ENCODE measurements at places on chromosomes 5 and 9.

DNA sequence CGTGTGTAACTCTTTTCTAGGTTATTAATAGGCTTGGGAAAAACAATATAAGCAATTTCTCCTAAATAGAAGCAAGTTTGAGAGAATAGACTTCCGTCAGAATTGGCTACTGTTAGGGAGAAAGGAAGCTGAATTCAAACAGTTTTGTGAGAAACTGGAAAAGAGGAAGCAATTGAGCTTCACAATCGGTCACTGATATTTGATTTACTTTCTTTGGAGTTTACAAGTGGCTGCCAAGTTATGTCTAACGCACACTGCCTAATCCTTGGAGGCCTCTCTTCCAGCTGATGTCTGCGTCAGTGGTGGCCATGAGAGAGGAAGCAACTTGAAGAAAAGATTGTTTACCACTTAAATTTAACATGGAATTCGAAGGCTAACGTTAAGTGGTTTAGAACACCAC is 319.5 kb downstream of the ADGRV1 start:
- peak; percentile 52 for DNase-seq

GRCh38 chr9:1995084-1995483 is 20.1 kb upstream of the SMARCA2 start:
- no peak for DNase-seq

- DNase-seq: no peak
These were observed 75.1 kb upstream of the STXBP1 start for GRCh38 chr9:127537014-127537413.

- DNase-seq: no peak
These were observed 22.3 kb downstream of the OR2V1 start for GRCh38 chr5:181108578-181109165.

- peak; percentile 96 for DNase-seq
These were observed 18.8 kb upstream of the FCN1 start for GRCh38 chr9:134936346-134937163.

- DNase-seq: no peak
These were observed 108.8 kb downstream of the ANXA1 start for GRCh38 chr9:73260506-73260905.

DNA sequence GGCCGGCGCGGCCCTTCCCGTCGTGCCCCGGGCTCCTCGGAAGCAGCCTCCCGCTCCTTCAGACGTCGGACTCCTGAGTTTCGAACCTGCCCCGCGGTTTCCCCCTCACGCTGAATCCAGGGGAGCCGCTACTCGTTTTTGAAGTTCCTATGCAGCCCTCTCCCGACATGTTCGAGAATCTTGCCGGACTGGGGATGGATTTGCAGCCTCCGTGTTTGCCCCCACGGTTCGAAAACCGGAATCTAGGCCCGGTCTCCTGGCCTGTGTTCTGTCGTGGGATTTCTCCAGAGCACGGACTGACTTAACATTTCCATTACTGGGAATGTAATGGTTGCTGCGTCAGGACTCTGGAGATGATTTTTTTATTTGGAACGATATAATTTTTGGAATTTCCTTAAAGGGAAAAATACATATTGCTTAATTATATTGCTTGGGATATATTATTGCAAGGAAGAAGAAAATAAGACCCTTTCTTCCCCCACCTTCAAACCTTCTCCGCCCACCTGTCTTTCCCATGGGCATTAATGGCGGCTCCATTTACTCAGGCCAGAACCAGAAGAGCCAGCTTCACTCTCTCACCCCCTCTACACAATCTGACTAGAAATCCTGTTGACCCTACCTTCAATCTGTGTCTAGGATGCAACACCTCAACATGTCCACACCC is 8.5 kb upstream of the MGAT1 start:
- DNase-seq: no peak

DNA sequence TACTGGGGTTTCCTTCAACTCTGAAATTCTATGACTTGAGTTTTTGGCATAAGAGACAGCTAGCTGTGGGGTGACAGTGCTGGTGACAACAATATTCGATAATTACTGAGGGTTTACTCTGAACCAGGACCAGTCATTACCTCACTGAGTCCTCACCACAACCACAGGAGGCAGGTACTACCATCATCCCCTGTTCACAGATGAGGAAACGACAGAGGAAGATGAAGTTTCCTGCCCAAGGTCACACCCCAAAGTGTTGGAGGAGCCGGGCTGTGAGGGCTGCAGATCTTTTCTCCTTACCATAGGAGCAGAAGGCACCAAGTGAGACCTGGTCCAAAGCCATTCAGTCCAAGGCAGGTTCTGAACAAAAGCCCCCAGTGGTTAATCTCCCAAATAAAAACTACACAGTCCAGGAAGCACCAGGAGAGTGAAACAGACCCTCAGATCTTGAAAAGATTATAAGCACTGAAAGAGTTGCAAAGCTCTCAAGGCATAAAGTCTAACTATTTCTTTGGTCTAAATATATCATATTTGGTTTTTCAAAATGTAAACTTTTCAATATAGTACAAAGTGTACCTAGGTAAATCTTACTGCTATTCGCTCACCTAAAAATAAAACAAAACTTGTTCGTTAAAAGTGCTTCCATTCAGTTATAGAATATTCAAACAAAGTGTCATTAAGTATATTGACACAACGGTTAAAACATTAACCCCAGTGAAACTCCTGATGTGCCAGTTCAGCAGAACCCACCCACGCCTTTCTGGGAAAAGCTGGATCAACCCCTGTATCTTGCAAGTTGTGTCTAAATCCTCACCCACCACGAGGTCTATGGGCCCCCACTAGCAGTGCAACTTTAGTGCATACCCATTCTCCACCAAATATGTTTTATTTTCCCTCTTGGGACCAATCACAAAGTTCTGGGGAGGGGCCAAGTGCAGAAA is 82.6 kb upstream of the EQTN start:
- DNase-seq: no peak

- no peak for DNase-seq
These were observed 111.3 kb upstream of the PAPPA start for GRCh38 chr9:116042321-116042720.

DNA sequence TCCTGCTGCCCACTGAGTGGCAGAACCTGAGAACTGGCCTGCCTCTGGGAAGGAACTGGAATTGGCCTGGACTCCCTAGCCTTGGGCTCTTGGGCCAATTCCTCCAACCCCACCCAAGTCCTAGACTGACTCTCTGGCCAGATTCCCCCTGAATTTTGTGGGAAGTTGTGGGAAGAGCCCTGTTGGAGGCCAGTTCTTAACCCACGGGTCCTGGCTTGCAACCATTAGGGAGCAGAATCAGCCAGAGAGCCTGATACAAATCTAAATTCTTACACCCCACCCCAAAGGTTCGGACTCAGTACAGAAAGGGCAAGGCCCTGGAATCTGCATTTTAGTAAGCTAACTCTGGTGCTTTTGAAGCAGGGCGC is 125.3 kb upstream of the SLC25A48 start:
- no peak for DNase-seq

- no peak for DNase-seq
These were observed 404.2 kb downstream of the DNAH5 start for GRCh38 chr5:13540168-13540750.

- no peak for DNase-seq
These were observed 50.7 kb downstream of the CFAP95 start for GRCh38 chr9:69871118-69871834.

- DNase-seq: no peak
These were observed 184.4 kb downstream of the PLK2 start for GRCh38 chr5:58275516-58275915.

DNA sequence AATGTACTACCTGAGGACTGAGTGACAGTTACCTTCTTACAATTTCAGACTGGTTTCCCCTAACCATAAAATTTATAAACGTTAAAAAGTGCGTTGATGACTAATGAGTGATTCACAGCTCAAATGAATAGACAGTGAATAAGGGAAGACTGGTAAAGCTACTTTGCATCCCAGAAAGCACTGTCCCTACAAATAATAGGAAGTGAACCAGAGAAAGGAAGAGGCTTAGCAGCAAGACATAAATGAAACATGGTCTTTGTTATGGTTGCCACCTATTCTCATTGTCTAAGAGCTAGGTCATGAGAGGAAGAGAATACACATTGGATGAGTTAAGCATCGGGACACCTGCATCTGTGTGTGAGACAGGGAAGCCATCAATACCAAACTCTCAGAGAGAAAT is 849.2 kb downstream of the TAF11L14 start:
- no peak for DNase-seq

- no peak for DNase-seq
These were observed 330.7 kb downstream of the CAAP1 start for GRCh38 chr9:26561928-26562327.

DNA sequence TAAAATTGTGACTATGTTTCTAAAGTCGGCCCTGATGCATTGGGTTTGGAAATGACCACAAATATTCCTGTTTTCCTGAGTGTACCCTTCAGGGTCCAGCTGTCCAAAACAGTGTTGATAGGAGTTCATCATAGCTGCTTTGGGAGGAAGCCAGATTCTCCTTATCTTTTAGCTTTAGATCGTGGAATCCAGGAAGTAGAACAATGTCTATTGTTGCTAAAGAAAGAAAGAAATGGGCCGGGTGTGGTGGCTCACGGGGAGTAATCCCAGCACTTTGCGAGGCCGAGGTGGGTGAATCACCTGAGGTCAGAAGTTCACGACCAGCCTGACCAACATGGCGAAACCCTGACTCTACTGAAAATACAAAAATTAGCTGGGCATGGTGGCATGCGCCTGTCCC is 9.5 kb downstream of the CAVIN4 start:
- DNase-seq: no peak

- peak; percentile 9 for DNase-seq
These were observed 142.9 kb downstream of the HSD17B3 start for GRCh38 chr9:96158909-96159575.

- DNase-seq: no peak
These were observed 4.0 kb upstream of the PLAC8L1 start for GRCh38 chr5:146109379-146109778.

DNA sequence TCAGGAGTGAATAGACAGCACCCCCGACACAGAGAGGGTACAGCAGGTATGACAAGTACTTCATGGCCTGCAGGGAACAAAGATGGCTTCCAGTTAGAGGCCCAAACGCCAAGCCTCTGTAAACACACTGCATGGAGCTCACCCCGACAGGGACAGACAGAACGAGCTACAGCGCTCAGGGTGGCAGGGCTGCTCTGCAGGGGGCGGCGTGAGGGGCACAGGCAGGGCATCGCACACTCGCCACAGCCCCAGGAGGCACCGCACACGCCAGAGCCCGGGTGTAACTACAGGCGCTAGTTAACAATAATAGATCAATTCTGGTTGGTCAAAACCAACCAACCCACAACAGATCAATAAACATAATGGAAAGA is 21.1 kb downstream of the CLPTM1L start:
- DNase-seq: no peak

DNA sequence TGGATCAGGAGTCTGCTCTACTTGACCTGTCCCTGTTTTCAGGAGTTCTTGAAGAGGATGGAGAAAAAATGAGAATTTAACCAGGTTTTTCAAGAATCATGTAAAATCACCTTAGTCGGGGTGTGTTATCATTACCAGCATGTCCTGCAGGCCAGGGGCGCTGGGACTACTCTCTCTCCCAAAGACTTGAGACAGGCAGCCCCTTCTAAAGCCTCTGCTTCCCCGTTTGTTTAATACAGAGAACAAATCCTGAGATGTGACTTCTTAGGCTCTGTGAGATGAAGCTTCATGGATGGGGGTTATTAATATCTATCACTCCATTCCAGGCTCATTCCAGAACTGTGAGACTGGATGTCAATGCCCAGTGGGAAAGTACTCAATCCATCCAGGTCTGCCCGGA is 3.0 kb downstream of the PAX5 start:
- DNase-seq: no peak

- no peak for DNase-seq
These were observed 44.7 kb downstream of the LRRC70 start for GRCh38 chr5:62623271-62623670.

DNA sequence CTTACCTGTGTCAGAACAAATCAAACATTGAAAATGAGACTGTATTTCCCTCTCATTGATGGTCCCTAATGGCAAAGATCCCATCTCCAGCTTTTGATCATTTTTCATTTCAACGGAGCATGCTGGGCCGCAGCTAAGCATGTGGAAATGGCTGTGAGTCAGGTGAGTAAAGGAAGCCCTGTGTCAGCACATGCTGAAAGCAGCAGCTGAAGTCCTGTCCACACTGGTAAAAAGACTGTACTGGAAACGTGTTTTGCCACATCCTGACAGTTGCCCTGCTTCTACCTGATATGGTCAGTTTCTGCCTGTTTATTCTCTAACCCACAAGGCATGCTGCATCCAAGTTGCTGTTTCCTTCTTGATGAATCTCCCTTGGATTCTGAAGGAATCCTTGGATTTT is 330.1 kb downstream of the EFNA5 start:
- DNase-seq: no peak

DNA sequence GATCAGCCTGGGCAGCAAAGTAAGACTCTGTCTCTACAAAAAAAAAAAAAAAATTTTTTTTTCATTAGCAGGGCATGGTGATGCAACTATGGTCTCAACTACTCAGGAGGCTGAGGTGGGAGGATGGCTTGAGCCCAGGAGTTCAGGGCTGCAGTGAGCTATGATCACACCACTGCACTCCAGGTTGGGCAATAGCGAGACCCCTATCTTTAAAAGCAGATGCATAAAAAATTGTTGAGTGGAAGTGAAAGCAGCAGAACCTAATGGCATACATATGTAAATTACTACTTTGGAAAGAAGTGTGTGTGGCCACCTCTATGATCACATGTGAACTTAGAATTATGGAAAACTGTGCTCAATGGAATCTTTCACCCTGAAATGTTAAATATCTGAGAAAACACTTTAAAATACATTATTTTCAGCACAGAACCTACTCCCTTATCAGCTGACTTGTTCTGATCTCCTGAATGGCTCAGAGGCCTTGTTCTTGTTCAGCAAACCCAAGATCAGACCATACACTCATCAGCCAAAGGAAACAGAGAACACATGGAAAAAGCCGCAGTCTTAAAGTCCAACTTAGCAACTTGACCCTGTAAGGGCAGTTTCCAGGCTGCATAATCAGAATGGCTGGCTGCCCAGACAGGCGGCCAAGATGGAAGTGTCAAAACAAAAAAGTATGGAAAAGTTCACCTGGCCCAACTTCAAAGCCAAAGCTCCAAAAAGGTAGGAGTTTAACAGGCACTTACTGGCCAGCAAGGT is 56.5 kb downstream of the SIL1 start:
- DNase-seq: no peak

Measured in inflammatory macrophage treated with lipopolysaccharide for 1 hour (primary cell).